Dermis blood vessel endothelial cell (primary cell): ENCODE measurements at places on chromosomes 7 and 10. TPM values are rescaled to one million over a fixed set of nuclear protein-coding genes. Genes with fewer than 3 reads are reported as not detected.

DNA sequence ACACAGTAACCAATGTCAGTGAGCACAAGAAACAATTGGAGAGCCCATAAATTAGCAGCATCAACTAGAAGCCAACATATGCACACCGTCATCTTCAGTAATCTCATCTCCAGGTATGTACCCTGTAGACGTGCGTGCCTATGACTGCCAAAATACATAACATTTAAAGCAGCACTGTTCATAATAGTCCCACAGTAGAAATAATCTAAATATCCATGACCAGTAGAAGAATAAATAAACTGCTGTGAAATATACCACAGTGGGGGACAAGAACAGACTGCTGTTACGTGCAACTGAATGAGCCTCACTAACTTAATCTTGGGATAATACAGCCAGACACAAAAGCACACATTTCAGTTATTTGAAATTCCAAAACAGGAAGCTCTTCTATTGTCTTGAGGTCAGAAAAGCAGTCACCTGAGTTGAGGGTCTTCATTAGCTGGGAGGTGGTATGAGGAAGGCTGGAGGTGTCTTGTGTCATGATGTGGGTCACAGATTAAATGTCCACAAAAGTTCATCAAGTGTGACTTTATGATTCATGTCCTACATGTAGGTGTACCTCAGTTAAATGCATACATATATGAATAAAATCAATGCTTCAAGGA lies 454.2 kb upstream of the AKR1E2 start:
- peak; percentile 66 for DNase-seq

DNA sequence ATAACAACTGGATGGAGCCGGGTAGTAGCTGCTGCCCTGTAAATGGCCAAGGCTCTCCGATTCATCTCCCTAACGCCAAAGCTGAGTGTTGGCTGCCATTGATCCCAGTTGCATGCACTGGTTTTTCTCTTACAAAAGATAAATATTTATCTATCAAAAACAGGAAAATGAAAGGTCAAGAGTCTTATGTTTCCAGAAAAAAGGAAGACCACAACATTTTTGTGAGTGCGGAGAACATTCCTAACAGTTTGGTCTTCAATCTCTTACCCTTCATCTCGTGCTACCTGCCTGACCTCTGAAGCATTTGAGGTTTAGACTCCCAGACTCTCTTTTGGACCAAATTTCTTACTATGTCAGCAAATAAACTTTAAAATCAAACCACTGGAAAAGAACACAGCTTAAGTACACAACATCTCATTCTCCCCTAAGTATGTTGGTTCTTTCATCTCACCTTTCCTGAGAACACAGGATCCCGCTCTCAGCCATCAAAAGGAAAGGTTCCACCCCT lies 61.6 kb downstream of the SORBS1 start:
- peak; percentile 34 for DNase-seq

DNA sequence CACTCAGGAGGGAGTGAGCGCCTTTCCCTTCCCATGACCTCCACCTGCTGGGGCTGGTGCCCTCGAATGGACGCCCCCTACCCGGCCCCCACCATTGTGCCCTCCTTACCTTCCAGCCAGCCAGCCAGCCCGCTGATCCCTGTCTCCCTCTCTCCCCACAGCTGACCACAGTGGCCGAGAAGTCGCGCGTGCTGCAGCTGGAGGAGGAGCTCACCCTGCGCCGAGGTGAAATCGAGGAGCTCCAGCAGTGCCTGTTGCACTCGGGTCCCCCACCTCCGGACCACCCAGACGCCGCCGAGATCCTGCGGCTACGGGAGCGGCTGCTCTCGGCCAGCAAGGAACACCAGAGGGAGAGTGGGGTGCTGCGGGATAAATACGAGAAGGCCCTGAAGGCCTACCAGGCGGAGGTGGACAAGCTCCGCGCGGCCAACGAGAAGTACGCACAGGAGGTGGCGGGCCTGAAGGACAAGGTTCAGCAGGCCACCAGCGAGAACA lies 77.9 kb upstream of the GTF2IRD1 start:
- no peak for DNase-seq

Gene GRID2IP
- total RNA-seq = 0.05 TPM in 1 of 2 replicates, not detected in the other

GRCh38 chr7:108659261-108659660 lies 89.6 kb downstream of the DNAJB9 start:
- DNase-seq = no peak

GRCh38 chr10:91805110-91805838 lies 7.0 kb downstream of the TNKS2 start:
- DNase-seq = no peak

GRCh38 chr7:47400741-47401206 lies 181.1 kb downstream of the TNS3 start:
- no peak for DNase-seq
